ENCODE measurements at places on chromosomes 5 and 9.

GRCh38 chr9:22117511-22118384 is 108.6 kb upstream of the CDKN2B start:
- DNase-seq = peak; percentile 32

GRCh38 chr9:12889402-12890106 is 114.7 kb downstream of the LURAP1L start:
- no peak for DNase-seq

- DNase-seq = no peak
These were observed 371.4 kb downstream of the NTRK2 start for GRCh38 chr9:85040821-85041465.

DNA sequence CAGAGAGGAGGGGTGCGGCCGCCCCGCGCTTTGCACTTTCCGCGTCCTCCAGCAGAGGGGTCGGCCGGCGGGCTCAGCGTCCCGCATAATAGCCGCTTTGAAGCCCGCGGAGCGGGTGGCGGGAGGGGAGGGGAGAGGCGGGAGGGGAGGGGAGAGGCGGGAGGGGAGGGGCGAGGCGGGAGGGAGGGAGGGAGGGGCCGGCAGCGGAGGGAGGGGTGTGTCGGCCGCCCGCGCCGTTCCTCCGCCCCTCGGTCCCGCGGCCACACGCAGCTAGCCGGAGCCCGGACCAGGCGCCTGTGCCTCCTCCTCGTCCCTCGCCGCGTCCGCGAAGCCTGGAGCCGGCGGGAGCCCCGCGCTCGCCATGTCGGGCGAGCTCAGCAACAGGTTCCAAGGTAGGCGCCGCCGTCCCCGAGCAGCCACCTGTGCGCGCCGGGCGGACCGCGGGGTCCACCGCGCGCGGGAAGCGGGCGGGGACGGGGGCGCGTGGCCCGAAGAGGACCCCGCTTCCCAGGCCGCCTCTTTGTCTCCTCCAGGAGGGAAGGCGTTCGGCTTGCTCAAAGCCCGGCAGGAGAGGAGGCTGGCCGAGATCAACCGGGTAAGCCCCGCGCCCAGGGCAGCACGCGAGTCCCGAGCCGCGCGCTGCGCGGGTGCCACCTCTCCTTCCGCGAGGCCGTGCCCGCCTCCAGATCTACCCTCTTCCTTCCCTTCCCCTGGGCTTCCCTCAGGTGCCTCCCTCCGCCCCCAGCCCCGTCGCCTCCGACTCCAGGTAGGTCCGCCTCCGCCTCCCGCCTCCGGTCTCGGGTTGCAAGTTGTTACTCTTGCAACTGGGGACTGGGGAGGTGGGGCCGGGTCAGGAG is at the start of gene AIF1L:
AIF1L (plus strand) TSS at position 263 of the 857 bp plus-strand sequence; CDS start at position 362, 99 bp downstream.
- peak; percentile 93 for DNase-seq

DNA sequence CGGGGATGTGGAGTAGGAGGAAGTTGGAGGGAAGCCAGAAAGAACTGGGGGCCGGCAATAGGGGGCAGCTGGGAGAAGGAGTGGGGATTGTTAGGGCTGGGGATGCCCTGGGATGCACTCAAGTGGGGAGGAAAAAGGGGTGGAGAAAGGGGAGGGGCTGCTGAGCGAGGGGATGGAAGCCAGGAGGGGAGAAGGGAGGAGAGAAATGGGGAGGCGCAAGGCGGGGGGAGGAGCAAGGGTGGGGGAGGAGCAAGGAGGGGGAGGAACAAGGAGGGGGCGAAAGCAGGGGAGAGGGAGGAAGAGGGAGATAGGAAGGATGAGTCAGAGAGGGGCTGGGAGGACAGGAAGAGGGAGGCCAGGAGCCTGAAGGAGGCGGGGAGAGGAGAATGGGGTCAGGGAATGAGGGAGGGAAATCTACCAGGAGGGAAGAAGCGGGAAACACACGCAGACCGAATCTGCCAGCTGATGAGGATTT is 1.6 kb downstream of the IRX4 start:
- peak; percentile 76 for DNase-seq

- no peak for DNase-seq
These were observed 8.8 kb downstream of the TENT4A start for GRCh38 chr5:6722015-6722414.

DNA sequence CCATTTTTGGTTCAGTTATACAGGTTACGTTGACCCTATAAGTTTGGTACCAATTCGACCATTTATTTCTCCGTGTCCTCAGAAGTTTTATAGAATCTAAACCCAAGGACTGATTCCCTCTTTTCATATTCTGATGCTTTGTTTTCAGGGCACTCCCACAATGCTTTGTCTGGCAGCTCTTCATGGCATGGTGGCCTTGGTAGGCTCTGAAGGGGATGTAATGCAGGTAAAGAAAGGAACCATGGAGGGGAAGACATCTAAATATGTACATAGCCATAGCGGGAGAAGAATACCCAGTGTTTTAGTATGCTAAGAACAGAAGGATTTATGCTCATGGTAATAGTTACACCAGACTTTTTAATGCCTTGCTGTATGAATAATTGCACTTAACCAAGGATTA is 82.7 kb downstream of the HACD4 start:
- no peak for DNase-seq

- DNase-seq = no peak
These were observed 23.9 kb downstream of the IRF1 start for GRCh38 chr5:132466433-132467286.

DNA sequence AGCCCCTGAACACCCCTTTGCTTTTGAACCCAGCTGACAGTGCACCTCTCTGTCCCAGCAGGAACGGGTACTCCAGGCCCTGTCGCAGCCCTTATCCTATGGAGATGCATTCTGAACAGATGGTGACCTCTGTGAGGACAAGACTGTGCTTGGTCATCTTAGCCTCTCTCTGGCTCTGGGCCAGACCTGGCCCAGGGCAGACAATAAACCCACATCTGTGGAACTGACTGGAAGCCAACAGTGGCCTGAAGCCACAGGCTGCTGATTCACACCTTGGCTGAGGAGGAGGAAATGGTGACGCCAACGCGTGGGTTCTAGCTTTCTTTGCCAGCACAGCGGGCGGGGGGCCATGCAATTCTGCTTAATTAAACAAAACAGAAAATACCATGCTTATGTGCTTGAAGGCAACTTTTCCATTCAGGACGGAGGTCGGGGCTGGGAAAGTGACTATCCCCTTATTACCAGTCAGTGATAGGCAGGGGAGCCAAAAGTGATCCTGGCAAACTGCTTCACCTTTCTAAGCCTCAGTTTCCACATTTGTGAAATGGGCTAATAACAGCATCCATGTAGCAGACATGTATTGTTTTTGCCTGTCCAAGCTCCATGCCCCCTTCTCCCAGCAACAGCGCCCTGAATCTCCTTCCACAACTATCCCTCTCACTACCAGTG is 10.8 kb downstream of the SH3PXD2B start:
- no peak for DNase-seq

- no peak for DNase-seq
These were observed 199.6 kb upstream of the RGMB start for GRCh38 chr5:98573834-98574320.

DNA sequence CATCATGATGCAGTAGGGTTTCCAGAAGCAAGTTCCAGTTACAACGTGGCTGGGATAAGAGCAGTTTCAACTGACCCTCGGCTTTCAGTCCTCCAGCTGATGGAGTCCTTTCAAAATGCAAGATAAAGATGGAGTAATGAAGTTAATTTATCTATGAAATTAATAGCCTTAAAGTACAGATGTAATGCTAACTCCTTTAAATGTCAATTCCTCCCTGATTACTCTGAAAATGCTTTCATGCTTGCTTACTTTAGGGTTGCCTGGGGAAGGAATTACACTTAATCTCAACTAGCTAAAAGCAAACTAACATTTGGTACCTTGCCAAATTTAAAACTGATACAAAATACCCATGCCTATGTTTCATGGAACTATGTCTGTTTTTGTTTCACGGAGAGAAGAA is 178.4 kb downstream of the KIAA0825 start:
- DNase-seq = no peak

GRCh38 chr9:13439685-13440476 is 160.4 kb upstream of the MPDZ start:
- no peak for DNase-seq

DNA sequence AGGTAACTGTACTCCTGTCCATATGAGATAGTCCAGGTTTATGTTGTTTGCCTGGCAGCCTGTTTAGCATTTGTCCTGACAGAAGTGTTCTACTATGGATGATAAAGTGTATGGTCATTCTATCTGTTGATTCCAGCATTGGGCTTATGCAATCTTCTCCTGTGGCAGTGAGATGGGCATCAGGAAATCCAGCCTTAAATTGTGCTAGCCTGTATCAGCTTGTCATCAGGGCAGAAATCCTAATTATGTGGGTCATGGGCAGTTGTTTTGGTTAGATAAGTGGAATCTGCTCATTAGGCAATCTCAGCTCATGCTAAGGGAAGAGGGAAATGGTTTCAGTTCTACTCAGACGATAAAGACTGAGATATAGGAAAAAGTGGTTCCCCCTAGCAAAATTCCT is 247.4 kb upstream of the CHD1 start:
- DNase-seq = no peak

- no peak for DNase-seq
These were observed 1216.2 kb downstream of the MAT2B start for GRCh38 chr5:164721656-164722055.

- DNase-seq = no peak
These were observed 204.2 kb upstream of the HAPLN1 start for GRCh38 chr5:83924891-83925290.

DNA sequence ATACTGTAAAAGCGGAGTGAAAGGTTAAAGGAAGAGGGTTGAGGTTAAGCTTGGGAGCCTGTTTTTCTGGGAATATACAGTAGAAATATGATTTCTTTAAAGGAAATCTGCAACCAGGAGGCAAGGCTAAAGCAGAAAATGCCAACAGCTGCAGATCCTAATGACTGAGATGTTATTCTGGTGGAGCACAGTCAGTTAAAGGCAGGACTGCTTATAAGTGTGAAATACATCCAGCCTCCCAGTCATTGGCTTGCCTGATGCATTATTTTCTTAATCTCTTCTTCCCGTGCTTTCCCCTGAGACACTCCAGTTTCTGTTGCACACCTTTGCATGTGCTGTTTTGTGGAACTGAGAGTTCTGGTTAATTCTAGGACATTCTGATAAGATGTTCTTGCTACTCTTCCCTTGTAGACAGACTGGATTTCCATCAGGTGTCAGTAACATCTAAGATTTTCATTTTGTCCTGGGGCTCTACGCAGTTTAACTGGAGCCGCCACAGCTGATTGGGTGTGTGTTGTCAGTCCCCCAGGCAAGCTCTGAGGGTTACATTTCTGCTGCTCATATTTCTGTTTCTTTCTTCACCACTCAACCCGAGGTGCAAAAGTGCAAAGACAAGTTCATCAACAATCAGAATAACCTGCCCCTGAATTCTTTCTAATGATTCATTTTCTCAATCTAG is 44.4 kb downstream of the CAST start:
- DNase-seq = no peak

- no peak for DNase-seq
These were observed 89.4 kb downstream of the ZNF474 start for GRCh38 chr5:122218778-122219177.

- peak; percentile 19 for DNase-seq
These were observed 41.7 kb upstream of the ARRDC3 start for GRCh38 chr5:91424638-91425436.

GRCh38 chr9:107898761-107899160 is 409.2 kb upstream of the KLF4 start:
- no peak for DNase-seq

DNA sequence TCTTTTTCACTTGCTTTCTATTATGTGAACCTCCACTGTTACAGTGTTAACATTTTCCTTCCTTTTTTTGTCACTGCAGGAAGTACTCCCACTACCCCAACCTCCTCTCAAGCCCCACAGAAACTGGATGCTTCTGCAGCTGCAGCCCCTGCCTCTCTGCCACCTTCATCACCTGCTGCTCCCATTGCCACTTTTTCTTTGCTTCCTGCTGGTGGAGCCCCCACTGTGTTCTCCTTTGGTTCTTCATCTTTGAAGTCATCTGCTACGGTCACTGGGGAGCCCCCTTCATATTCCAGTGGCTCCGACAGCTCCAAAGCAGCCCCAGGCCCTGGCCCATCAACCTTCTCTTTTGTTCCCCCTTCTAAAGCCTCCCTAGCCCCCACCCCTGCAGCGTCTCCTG is 18.8 kb downstream of the NUP214 start:
- no peak for DNase-seq

DNA sequence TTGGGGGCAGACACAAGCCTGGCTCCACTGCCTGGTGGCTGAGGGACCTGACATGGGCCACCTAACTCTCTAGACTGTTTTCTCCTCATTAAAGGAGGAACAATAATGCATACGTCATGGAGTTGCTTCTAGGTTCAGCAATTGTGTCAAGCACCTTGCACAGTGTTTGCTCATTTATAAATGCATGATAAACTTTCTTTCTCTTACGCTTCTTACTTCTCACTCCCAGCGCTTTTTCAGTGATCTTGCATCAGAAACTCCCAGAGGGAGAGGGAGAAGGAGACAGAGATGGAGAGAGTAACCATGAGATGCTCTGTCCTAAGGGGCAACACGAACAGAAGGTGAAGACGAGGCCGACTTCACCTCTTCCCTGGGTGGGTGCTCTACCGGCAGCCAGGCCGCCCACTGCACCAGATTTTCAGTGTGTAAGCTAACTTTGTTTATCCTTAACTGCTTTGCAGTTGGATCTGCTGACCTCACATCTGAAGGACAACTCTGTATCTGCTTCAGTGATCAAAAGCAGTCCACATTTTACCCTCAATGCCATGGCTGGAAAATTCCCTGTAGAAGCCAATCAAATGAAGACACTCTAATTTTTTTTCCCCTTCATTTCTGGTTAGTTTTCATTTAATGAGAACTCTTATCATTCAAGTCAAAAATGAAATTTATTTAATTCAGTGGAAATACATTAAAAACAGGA is 35.3 kb downstream of the MED27 start:
- no peak for DNase-seq

GRCh38 chr9:136379003-136379287 is 5.5 kb upstream of the CARD9 start:
- DNase-seq = no peak

- no peak for DNase-seq
These were observed 9.5 kb downstream of the GIN1 start for GRCh38 chr5:103110403-103110802.

DNA sequence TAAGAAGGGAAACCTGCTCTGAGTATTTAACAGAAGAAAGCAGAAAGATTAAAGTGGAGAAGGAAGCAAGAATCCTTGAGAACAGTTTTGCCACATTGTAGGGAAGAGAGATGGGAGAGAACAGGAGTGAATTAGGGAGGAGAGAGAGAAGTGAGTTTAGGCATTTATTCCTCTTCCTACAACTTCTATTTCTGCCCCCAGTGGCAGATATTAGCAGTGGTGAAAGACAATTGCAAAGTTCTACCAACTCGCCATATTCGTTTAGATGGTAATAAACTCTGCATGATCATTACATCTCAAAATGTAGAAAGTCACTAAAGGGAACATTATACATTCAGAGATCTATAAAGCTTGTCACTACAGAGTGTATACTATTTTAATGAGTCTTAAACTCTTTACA is 440.1 kb upstream of the TRPC7 start:
- no peak for DNase-seq

- DNase-seq = no peak
These were observed 131.0 kb upstream of the CCNG1 start for GRCh38 chr5:163306421-163306820.

All from WTC11 (cell line).